T-helper 1 cell (primary cell): ENCODE measurements at places on chromosomes 12 and 14.

DNA sequence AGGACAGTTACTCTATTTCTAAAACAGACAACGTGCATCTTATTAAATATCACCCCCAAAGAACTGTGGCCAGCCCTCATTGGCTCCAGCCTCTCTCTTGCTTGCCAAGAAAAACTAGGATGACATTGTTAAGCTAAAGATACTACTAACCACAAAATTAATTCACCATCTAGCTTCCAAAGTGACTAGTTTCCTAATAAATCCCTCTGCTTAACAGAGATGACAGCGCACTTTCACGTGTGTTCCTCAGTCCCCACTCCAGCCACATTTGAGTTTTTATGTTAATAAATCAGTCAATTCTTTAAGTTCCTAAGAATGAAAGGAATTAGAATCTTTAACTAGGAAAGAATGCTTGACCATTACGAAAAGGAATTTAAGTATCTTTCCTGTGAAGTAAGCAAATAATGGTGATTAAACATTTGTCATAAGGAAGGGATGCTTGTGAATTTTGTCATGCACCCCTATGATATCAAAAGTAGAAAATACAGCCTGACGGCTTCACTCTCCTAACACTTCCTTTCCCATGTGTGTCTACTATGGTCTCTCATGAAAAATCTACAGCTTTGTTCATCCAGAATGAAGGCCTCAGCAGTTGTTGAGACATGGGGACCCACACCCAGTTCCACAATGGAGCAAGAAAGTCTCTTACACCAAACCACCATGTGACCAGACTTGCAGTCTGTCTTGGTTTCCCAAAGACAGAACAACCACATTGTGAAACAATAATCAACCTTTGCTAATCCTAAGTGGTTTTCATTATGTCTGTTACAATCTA is 8.1 kb downstream of the CORO1C start:
- no peak for DNase-seq

GRCh38 chr14:101721951-101722661 is 39.4 kb upstream of the PPP2R5C start:
- DNase-seq: peak; percentile 94

DNA sequence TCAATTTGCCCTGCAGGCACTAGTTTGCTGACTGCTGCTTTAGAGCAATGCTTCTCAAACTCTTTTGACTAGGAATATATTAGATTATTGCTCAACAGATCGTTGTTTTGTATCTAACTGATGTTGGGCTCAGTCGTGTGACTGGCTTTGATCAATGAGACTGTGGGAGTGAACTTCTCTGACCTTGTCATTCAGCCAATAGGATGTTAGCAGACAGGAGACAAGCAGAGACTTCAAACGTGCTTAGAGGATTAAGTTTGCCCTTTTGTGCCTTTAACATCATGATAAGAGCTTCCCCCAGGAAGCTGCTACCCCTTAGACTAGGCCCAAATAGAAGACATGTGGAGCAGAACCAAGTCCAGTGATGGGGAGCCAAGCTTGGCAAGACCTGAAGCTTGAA is 76.7 kb upstream of the ELK3 start:
- DNase-seq: no peak

DNA sequence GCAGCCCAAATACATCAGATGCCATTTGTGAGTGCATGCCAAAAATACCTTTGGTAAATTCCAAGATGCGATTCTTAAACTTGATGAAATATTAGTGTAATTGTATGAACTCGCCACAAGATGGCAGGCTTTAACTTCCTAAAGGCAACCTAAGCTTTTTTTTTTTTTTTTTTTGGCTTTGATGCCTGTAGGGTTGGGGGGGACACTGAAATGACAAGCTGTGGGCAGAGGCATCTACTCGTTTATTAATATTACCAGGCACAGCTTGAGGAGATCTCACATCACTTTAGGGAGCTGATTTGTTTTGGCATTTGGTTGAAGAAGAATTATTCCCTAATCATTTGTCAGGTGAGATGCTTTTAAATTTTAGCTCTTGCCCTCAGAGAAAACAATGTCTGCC is 126.7 kb upstream of the CCDC196 start:
- DNase-seq: no peak

DNA sequence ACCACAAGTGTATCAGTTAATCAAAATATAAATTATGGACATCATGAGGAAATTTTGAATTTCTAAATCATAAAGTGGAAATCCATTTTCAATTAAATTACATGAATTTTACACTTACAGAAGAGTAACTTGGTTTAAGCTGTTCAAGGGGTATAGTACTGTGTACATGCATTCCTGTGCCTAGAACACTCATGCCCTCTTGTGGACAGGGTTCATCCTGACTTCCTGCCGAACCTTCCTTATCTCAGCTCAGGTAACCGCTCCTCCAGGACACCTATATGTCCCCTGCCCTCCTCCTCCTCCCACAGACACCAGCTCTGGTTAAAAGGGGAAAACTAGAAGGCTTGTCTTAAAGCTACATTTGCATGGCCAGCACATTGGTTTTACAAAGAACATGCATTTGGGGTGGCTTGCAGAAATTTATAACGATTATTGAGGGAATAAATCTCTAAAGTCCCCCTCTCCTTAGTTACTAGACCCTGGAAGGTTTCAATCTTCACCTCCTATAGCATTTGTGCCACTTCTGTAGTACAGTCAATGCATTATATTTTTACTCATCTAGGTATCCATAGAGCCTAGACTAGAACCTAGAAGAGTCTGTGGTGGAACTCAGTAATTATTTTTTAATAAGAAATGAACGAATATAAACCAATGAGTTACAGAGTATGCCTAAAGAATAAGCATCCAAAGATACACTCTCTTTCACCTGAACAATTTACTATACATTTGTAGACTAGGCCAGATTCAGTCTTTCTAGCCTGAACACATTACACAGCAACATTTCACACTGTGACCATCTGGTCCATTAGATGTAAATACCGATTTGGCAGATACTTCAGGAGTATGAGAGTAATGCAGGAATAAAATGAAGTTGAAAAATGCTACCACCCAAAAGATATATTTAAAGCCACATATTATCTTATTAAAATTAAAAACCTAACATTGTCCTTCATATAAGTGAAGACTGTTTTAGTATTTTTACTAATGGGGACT is 345.6 kb downstream of the PAWR start:
- DNase-seq: no peak

- no peak for DNase-seq
Measured at GRCh38 chr12:2083561-2083960, 30.8 kb downstream of the CACNA1C start.
